ENCODE measurements at places on chromosomes 13 and 19. TPM values are rescaled to one million over a fixed set of nuclear protein-coding genes. Genes with fewer than 3 reads are reported as not detected.

GRCh38 chr19:15250640-15250993 is 18.4 kb upstream of the EPHX3 start:
- DNase-seq = no peak
- peaks cover 79% of the 10 kb centered on the region for H3K36me3 ChIP-seq
- H3K4me3 ChIP-seq = no peak overlapping the region
- peaks cover 71% of the 10 kb centered on the region for H3K4me1 ChIP-seq

- no peak for DNase-seq
- H3K4me1 ChIP-seq = peaks cover 29% of the 10 kb centered on the region
- no peaks in the 10 kb centered on the region for H3K27me3 ChIP-seq
- H3K36me3 ChIP-seq = peaks cover 47% of the 10 kb centered on the region
- H3K4me3 ChIP-seq = no peak overlapping the region
- no peak overlapping the region for H3K27ac ChIP-seq
Measured at GRCh38 chr19:5949792-5950305, 28.1 kb downstream of the RANBP3 start.

- no peaks in the 10 kb centered on the region for H3K27me3 ChIP-seq
- peak overlapping the region; percentile 58 for H3K27ac ChIP-seq
- peaks cover 40% of the 10 kb centered on the region for H3K36me3 ChIP-seq
- H3K4me3 ChIP-seq = peak overlapping the region; percentile 67
- DNase-seq = no peak
- H3K4me1 ChIP-seq = peaks cover 7% of the 10 kb centered on the region
Measured at GRCh38 chr19:39970425-39970674, 615 bp upstream of the PSMC4 start.

GRCh38 chr19:50357178-50358100 is 8.0 kb downstream of the NAPSA start:
- H3K27ac ChIP-seq = no peak overlapping the region
- no peaks in the 10 kb centered on the region for H3K36me3 ChIP-seq
- DNase-seq = no peak
- no peaks in the 10 kb centered on the region for H3K4me1 ChIP-seq

- H3K4me1 ChIP-seq = no peaks in the 10 kb centered on the region
- no peak overlapping the region for H3K27ac ChIP-seq
- H3K27me3 ChIP-seq = no peaks in the 10 kb centered on the region
- peaks cover 85% of the 10 kb centered on the region for H3K36me3 ChIP-seq
- no peak for DNase-seq
Measured at GRCh38 chr19:16232568-16232967, 34.9 kb downstream of the AP1M1 start.

DNA sequence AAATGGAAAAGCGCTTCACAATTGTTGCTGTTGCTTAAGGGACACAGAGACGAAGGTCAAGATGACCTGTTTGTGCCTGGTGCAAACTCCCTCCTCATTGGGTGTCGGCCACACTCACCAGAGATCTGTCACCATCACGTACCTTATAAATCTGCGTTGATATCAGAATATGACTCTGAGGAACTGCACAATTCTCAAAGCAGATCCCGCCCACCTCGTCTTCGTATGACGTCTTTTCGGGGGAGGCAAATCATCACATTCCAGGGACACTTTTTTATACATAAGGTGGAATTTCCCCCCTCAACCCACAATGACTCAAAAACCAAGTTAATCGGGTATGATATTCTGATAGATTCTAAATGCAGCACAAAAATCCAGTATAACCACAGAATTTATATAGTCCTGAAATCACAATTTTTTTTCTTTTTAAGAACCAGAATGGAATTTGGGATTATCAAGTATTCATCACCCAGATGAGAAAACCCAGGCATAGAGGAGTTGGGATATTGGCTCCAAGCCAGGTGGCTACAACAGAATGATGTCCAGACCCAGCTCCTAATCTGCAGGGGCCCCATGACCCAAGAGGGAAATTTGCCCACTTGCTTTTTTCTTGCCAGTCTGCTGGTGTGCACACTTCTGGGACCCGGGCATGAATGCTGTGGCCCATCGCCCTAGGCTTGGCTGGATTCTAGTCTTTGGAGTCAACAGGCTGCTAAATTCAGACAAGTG is 50.6 kb upstream of the MTIF3 start:
- H3K4me3 ChIP-seq = no peak overlapping the region
- no peak overlapping the region for H3K27ac ChIP-seq
- no peaks in the 10 kb centered on the region for H3K36me3 ChIP-seq
- 0 out of 2 replicates have a peak, but pooled peaks cover 3% of the 10 kb centered on the region for H3K27me3 ChIP-seq
- no peaks in the 10 kb centered on the region for H3K4me1 ChIP-seq

DNA sequence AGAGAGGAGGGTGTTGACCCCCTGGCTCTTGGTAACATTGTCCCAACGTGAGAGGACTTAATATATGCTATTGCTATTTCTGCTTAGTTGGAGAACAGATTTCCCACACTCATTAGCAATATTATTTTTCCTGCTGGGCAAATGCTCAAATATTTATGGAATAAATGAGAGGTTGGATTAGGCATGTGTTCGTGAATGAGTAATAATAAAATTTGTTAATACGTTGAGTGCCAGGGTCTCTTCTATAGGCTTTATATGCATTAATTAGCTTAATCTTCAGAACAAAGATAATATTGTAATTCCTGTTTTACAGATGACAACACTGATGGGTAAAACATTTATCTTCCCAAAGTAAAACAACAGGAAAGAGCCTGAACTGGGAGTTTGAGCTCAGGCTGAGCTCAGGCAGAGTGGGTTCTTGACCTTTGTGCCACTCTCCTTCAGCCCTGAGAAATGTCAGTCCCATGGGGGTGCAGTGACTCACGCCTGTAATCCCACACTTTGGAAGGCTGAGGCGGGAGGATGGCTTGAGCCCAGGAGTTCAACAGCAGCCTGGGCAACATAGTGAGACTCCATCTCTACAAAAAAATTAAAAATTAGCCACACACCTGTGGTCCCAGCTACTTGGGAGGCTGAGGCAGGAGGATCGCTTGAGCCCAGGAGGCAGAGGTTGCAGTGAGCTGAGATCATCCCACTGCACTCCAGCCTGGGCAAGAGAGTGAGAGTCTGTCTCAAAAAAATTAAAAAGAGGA is 1.2 kb downstream of the ZNF233 start:
- no peak overlapping the region for H3K4me3 ChIP-seq
- no peaks in the 10 kb centered on the region for H3K27me3 ChIP-seq
- H3K27ac ChIP-seq = no peak overlapping the region
- no peaks in the 10 kb centered on the region for H3K4me1 ChIP-seq

DNA sequence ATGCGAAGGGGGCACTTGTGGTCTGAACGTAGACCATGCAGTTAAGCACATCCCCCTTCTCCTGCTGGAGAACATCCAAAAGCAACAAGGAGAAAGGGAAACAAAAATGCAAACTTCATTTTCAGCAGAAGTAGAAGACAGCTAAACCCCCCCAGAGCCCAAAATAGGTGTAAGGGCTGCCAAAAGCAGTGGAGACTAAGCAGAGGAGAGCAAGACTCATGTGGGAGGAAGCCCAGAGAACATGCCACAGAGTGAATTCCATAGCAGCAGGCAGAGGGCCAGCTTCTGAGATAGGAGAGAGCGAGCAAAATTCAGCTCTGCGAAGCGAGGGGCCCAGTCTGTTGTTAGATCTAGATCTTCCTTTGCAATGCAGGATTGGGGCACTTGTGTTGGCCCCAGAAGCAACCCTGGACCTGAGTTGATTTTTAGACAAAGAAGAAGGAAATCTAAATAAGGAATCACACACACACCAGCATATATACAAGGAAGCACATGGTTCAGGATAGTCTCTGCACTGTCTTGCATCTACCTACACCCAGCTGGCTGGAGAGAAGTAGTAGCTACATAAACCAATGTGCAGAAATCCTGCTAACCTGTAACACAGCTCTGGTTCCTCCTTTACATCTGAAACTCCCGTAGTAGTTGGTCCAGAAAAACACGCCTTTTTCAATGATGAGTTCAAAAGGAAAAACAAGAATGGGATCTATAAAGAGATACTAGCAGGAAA is 199.6 kb downstream of the SPRY2 start:
- DNase-seq = peak; percentile 57
- H3K4me1 ChIP-seq = peaks cover 10% of the 10 kb centered on the region
- no peak overlapping the region for H3K27ac ChIP-seq
- no peak overlapping the region for H3K4me3 ChIP-seq

- no peak overlapping the region for H3K27ac ChIP-seq
- H3K27me3 ChIP-seq = no peaks in the 10 kb centered on the region
- H3K36me3 ChIP-seq = no peaks in the 10 kb centered on the region
- no peak for DNase-seq
- H3K4me3 ChIP-seq = no peak overlapping the region
- H3K4me1 ChIP-seq = no peaks in the 10 kb centered on the region
Measured at GRCh38 chr19:56765137-56765536, 75.4 kb downstream of the PEG3 start.

GRCh38 chr19:50599427-50599826 is 31.2 kb upstream of the LRRC4B start:
- H3K4me1 ChIP-seq = no peaks in the 10 kb centered on the region
- no peak overlapping the region for H3K27ac ChIP-seq
- no peak for DNase-seq
- H3K36me3 ChIP-seq = no peaks in the 10 kb centered on the region

- DNase-seq = no peak
- H3K27me3 ChIP-seq = no peaks in the 10 kb centered on the region
- no peak overlapping the region for H3K4me3 ChIP-seq
Measured at GRCh38 chr13:99559560-99559959, 58.3 kb downstream of the TM9SF2 start.

- H3K27ac ChIP-seq = no peak overlapping the region
- H3K27me3 ChIP-seq = no peaks in the 10 kb centered on the region
- H3K36me3 ChIP-seq = no peaks in the 10 kb centered on the region
- H3K4me1 ChIP-seq = no peaks in the 10 kb centered on the region
Measured at GRCh38 chr19:30742406-30742938, 370.3 kb downstream of the ZNF536 start.

DNA sequence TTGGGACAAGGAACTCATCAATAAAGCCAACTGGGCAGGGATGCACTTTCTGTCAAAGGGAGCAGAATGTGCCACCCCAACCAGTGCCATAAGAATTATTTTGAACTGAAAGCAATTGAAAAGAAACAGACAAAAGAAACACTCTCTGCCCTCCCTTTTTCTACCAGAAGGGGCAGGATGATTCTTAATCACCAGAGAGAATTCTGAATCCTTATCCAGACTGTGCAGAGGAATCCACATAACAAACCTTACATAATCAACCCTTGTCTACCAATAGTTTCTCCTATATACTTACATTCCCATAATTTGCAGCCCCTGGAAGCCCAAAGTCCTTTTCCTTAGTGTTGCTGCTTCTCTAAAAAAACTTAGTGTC is 520.7 kb upstream of the NBEA start:
- H3K27ac ChIP-seq = no peak overlapping the region
- DNase-seq = no peak
- H3K4me3 ChIP-seq = no peak overlapping the region
- H3K27me3 ChIP-seq = no peaks in the 10 kb centered on the region

GRCh38 chr19:30168760-30169159 is 203.4 kb upstream of the ZNF536 start:
- H3K36me3 ChIP-seq = no peaks in the 10 kb centered on the region
- no peak for DNase-seq
- no peaks in the 10 kb centered on the region for H3K27me3 ChIP-seq
- no peaks in the 10 kb centered on the region for H3K4me1 ChIP-seq
- no peak overlapping the region for H3K4me3 ChIP-seq

GRCh38 chr19:7603919-7604318 is 8.3 kb downstream of the CAMSAP3 start:
- H3K4me3 ChIP-seq = no peak overlapping the region
- H3K4me1 ChIP-seq = no peaks in the 10 kb centered on the region
- no peak overlapping the region for H3K27ac ChIP-seq
- H3K27me3 ChIP-seq = 0 out of 2 replicates have a peak, but pooled peaks cover 3% of the 10 kb centered on the region
- no peaks in the 10 kb centered on the region for H3K36me3 ChIP-seq

GRCh38 chr13:32984857-32985626 is 31.2 kb upstream of the KL start:
- H3K4me1 ChIP-seq = peaks cover 8% of the 10 kb centered on the region
- H3K4me3 ChIP-seq = no peak overlapping the region
- no peak overlapping the region for H3K27ac ChIP-seq
- no peaks in the 10 kb centered on the region for H3K36me3 ChIP-seq

GRCh38 chr19:4363571-4364304 is 20.4 kb downstream of the MPND start:
- no peak for DNase-seq
- peaks cover 93% of the 10 kb centered on the region for H3K36me3 ChIP-seq
- H3K4me3 ChIP-seq = no peak overlapping the region
- H3K4me1 ChIP-seq = no peaks in the 10 kb centered on the region

DNA sequence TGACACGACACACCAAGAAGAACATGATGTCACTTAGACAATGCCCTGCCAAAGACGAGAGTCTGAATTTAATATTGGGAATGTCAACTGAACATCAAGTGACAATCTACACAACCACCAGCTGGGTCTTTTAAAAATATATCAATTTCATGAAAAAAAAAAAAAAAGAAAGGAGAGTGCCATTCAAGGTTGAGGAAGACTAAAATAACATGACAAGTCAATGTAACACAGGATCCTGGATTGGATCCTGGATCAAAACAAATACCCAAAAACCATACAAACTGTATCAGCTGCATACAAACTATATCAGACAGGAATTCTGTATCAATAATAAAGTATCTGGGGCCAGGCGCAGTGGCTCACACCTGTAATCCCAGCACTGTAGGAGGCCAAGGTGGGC is 4.7 kb downstream of the ZNF329 start:
- H3K36me3 ChIP-seq = peaks cover 23% of the 10 kb centered on the region
- no peak overlapping the region for H3K4me3 ChIP-seq
- H3K4me1 ChIP-seq = no peaks in the 10 kb centered on the region
- H3K27ac ChIP-seq = no peak overlapping the region

DNA sequence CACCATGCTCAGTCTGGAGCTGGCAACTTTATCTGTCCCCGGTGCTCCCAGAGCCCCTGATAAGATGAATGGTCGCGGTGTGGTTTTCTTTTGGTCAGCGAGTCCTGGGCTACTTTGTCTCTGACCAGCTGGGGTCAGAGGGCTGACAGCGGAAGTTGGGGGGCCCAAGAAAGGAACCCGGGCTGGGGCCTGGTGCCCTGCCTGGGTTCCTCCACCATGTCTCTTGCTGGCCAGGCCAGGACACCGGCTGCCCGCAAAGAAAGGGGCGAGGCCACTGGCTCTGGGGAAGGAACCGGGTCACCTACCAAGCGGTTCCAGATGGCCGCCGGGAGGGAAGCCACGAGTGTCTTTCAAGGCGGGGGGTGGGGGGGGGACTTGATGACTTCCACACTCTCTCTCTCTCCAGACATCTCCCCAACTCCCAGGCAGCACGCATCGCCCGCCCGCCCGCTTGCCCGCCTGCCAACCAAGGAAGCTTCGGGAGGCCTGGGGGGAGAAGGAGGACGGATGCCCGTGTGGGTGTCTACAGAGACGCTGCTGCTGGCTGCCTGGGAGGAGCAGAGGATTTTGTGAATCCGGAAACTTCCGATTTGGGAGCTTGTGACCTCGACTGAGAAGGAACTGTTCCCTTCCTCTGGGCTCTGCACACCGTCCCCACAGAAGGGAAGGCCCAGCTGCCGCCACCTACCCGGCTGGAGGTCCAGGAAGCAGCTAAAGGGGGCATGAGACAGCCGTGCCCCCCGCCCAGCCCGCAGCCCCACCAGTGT is 1.1 kb downstream of the PIP5K1C start:
- peak overlapping the region; percentile 97 for H3K4me3 ChIP-seq
- peak; percentile 50 for DNase-seq
- H3K36me3 ChIP-seq = peaks cover 17% of the 10 kb centered on the region
- H3K27ac ChIP-seq = peak overlapping the region; percentile 3
- H3K27me3 ChIP-seq = no peaks in the 10 kb centered on the region
- peaks cover 19% of the 10 kb centered on the region for H3K4me1 ChIP-seq

Gene PINLYP
- not detected for total RNA-seq

Gene IL17D
- total RNA-seq = 4.3 TPM

Gene CEACAM7
- total RNA-seq = not detected

Gene ZNF837
- total RNA-seq = 2.5 TPM

Gene ATP8A2
- total RNA-seq = 0.13 TPM

Gene HRC
- not detected for total RNA-seq

Gene ELSPBP1
- total RNA-seq = not detected

Gene FREM2
- not detected for total RNA-seq

Gene NCAN
- not detected for total RNA-seq

Gene IGSF23
- not detected for total RNA-seq

Gene ZNF492
- not detected for total RNA-seq

Gene C19orf33
- total RNA-seq = not detected

All from SJSA1 (cell line).